SK-N-SH treated with all-trans-retinoic acid at 6 μM for 48 hours (cell line): ENCODE measurements at places on chromosomes 5 and 9.

DNA sequence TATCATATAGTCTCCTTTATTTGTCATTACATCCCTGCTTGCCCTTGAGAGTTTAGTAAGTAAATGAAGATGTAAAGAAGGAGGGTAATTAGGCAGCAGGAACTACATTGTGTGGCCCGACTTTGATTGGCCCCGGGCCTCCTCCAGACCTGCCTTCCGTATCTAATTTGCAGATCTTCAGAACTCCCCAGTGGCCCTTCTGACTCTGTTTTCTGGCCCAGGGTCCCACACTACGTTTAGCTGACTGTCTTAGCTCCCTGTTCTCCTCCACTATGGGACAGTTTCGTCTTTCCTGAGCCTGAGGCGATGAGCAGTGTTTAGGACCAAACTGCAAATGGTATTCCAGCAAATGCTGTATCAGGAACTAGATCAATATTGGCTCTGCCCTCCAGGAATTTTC is 21.6 kb upstream of the CTSL start:
- ATAC-seq, result no peak

GRCh38 chr5:94832685-94833084 is 214.2 kb downstream of the SLF1 start:
- ATAC-seq, result no peak

DNA sequence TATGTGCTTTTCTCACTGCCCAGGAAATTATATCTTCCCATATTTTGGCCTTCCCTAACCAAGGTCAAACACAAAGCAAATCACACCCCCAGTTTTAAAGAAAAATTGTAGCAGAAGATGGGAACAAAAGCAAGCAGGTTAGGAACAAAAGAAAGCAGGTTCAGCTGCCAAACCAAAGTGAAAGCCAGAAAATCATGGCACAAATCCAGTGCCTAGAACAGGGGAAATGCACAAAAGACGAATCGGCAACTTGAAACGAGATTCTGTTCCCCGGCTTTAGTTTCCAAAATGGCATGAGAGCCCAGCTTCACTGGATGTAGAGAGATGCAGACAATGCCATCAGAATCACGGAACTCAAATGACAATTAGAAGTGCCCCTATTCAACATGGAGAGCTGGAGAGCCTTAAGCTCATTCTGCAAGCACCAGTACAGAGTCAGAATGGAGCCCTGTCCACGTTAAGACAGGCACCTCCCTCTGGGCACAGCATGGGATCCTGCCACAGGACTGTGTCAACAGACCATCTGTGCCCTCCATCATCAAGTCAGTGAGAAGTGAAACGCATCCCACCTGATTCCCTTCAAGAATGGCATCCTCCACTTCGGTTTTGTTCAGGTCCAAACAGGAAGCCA is 13.8 kb downstream of the DNAH5 start:
- ATAC-seq, result no peak

GRCh38 chr9:138116521-138116920 is 238.9 kb downstream of the CACNA1B start:
- ATAC-seq, result no peak

DNA sequence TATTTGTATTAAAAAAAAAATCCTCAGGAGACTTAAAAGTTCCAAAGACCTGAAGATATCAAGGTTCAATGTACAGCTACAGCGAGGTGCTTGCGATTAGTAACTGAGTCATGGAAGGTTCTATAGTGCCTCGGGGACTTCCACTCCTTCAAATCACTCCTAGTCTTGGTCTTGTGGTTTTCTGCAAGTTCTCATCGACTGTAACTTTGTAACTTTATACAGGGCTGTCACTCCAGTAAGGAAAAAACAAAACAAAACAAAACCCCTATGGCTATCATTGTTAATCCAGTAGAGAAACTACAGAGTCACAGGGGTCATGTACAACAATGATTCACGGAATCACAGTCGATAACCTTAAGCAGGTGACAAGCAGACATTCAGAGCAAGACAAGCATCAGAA is 39.8 kb upstream of the SELENOP start:
- no peak for ATAC-seq

- ATAC-seq, result peak; percentile 91
Observed at GRCh38 chr5:33470544-33470943, 29.8 kb downstream of the TARS1 start.

DNA sequence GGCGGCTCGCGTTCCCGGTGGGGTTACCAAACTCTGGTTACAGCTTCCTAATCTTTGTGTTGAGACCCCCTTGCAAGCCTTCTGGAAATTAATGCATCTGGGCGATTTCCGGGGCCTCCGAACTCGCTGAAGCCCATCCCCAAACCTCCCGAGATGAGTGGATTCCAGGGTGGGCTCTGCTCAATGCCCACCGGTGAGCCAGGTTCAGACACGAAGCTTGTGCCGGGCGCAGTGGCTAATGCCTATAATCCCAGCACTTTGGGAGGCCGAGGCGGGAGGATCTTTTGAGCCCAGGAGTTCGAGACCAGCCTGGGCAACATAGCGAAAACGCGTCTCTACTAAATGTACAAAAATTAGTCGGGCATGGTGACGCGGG is 356 bp upstream of the HACD4 start:
- no peak for ATAC-seq

DNA sequence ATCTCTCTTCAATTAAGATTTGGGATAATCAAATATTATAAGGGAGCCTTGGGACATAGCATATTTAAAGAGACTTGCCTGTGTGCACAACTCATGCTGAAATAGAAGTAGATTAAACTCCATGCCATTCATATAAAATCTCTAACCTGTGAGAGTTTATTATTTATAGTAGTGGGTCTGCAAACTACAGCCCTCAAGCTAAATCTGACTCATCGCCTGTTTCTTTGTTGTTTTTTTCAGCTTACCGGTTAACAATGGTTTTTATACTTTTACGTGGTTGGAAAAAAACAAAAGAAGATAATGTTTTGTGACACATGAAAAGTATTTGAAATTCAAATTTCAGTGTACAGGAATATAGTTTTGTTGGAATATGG is 61.9 kb upstream of the GHR start:
- ATAC-seq, result no peak

DNA sequence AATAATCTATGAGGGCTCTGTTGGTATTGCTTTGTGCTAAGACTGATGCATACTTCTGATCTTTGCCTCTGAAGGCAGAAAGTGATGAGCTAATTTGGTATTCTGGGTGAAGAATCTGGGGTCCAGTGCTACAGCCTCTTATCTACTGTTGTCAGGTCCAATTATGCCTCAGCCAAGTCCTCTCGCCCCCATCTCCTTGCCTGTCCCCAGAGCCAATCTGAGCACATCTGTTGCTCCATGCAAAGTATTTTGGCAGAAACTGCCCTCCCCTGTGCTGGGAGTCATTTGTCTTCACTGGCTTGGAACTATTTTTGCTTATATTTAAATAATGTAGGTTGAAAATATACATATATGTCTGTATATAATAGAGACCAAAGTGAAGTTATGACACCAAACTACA is 23.4 kb downstream of the LSM11 start:
- ATAC-seq, result no peak

DNA sequence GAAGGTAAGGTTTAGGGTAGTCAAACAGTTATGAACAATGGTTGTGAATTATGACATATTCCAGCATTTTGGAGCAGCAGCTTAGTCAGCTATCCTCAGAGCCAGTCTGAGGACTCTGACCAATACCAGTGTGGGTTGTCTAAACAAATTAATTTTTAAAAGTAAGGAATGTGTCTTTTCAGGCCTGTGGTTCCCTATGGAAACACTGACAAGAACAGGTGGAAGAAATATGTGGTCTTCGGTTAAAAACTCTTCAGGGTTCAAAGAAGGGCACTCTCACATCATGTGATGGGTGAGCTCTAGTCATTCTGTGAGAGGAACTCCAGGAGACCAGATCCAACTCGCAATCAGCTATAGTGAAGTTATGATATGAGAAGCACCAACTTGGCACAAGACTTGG is 33.5 kb upstream of the ALDOB start:
- ATAC-seq, result no peak

DNA sequence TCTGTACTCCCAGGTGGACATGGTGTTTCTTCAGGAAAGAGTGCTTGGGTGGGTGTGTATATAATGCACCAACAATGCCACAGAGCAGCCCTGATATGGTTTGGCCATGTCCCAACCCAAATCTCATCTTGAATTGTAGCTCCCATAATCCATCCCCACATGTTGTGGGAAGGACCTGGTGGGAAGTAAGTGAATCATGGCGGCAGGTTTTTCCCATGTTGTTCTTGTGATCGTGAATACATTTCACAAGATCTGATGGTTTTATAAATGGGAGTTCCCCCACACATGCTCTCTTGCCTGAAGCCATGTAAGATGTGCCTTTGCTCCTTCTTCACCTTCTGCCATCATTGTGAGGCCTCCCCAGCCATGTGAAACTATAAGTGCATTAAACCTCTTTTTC is 158.5 kb downstream of the NR3C1 start:
- no peak for ATAC-seq

GRCh38 chr9:124343533-124344290 is 71.5 kb downstream of the PSMB7 start:
- ATAC-seq, result peak; percentile 2; the same call in 1 of the 3 replicates

DNA sequence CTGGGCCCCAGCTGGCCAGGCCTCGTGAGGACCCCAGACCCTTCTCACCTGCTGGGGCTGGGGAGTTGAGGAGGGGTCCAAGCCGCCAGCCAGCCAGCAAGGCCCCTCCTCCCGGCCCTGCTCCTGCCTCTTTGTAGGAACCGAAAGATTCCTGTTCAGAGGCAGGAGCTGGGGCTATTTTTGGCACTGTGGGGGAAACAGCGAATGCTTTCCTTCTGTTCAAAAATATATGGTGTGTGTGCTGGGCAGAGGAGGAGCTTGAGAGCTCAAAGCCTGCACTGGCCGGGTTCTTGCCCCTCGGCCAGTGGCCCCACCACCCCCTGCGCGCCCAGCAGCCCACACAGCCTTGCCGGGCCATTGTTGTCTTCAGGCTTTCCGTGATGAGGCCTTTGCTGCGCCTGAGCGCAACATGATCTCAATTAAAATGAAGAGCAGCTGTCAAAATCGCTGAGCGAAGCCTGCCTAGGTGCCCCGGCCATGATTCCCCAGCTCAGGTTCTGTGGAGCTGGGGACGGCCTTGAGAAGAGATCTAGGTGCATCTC is 13.4 kb downstream of the NCS1 start:
- peak; percentile 17 for ATAC-seq

- ATAC-seq, result no peak
Observed at GRCh38 chr5:43304525-43304924, 8.7 kb downstream of the HMGCS1 start.

- peak; percentile 54 for ATAC-seq
Observed at GRCh38 chr5:112931473-112931872, 9.4 kb upstream of the REEP5 start.

GRCh38 chr5:25448190-25448621 is 803.4 kb upstream of the CDH10 start:
- no peak for ATAC-seq

DNA sequence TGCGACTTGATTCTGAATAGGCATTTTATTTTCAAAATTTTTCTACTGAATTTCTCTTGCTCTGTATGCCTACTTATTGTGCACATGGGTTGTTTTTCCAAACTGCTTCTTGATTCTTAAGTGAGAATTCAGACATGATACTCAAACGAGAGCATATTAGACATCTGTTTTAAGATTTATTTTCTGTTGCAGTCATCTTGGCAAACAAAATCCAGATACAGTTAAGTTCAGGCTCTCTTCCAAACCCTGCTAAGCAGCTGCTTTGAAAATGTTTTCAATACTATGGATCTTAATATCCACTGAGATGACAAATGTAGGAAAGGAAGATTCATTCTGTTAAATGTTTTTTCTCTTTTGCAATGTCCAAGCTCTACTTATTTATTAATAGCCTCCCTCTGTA is 4.5 kb downstream of the TMEM215 start:
- no peak for ATAC-seq

- ATAC-seq, result no peak; the same call in 2 of the 3 replicates
Observed at GRCh38 chr9:74953235-74953751, 581 bp upstream of the C9orf40 start.

DNA sequence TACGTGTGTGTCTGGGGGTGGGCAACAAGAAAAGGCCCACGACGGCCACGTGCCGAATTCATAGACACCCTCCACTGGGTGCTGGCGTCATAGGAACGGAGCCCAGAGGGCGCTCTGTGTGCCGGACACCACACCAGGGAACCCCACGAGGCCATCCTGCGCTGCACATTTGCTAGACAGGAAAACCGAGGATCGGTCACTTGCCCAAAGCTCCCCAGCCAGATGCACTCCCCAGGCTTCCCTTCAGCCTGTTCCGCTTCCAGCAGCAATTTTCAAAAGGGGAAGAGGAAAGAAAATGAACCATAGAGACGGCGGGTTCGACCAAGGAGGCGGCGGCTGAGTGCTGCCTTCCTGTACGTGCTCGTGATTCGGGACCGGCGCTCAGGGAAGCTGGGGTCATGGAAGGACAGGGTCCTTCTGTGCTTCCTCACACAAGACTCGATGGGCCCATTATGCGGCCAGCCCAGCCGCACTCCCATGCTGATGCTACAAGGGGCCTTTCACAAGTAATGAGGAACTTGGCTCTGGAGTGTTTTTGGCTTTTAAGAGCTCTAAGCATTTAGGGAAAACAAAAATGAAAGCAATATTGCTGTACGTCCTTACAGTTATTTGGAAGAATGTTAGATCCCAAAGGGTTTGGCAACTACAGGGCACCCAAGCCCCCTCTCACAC is 124.6 kb upstream of the SARDH start:
- no peak for ATAC-seq

GRCh38 chr9:134944351-134944802 is 26.7 kb upstream of the FCN1 start:
- no peak for ATAC-seq

- no peak for ATAC-seq
Observed at GRCh38 chr5:11293523-11293922, 532.5 kb upstream of the DAP start.

GRCh38 chr9:137171149-137171900 is 531 bp downstream of the TMEM210 start:
- no peak for ATAC-seq

DNA sequence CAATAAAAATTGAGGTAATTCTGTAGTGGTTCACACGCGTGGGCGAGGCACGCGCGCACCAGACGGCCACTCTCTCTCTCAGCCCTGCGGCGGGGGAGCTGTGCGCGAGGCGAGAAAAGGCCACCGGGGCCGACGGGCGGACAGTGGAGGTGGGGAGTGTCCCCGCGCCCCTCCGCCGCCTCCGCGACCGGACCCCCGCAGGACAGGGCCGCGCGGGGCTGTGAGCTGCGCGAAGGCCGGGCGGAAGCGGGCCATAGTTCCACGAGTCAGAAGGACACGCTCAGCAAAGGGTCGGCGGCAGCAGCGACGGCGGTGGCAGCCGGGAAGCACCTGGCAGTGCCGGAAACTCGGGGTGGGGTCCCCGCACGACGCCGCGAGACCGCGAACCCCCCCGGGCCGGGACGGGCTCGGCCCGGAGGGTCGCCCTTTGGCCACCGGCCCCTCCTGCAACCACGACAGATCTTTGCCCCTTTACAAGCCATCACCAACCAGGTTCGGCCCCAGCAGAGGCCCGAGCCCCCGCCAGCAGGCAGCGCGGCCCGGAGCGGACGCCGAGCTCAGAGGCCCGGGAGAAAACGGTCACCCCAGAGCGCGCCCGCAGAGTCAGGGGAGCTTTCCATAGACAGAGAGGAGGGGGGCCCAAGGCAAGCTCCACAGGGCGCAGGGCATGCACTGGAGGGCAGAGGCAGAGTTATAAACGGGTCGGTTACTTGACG is 60.9 kb downstream of the ZNF354C start:
- ATAC-seq, result no peak

GRCh38 chr9:137240318-137240840 is 708 bp upstream of the TUBB4B start:
- peak; percentile 45 for ATAC-seq

GRCh38 chr9:114799441-114799840 is 6.4 kb downstream of the TNFSF15 start:
- no peak; the same call in 2 of the 3 replicates for ATAC-seq
